Psoas muscle (tissue), 8 donors: ENCODE measurements at places on chromosomes 12 and 14. TPM values are rescaled to one million over a fixed set of nuclear protein-coding genes. Genes with fewer than 3 reads are reported as not detected.

Gene ALDH1L2
- 0.14 TPM for polyA plus RNA-seq

Gene MYF6
- polyA plus RNA-seq = 1,359 TPM

Gene RNASE2
- polyA plus RNA-seq = 1.1 TPM

Gene ATG101
- polyA plus RNA-seq = 39.5 TPM

Gene TIGAR
- polyA plus RNA-seq = 6.3 TPM

Gene ATF7
- 15.7 TPM for polyA plus RNA-seq

Gene NTF3
- polyA plus RNA-seq = 0.16 TPM

Gene BEGAIN
- polyA plus RNA-seq = not detected

Gene TTC6
- not detected for polyA plus RNA-seq

GRCh38 chr12:11876307-11876706 lies 194.4 kb upstream of the BCL2L14 start:
- DNase-seq = no peak

DNA sequence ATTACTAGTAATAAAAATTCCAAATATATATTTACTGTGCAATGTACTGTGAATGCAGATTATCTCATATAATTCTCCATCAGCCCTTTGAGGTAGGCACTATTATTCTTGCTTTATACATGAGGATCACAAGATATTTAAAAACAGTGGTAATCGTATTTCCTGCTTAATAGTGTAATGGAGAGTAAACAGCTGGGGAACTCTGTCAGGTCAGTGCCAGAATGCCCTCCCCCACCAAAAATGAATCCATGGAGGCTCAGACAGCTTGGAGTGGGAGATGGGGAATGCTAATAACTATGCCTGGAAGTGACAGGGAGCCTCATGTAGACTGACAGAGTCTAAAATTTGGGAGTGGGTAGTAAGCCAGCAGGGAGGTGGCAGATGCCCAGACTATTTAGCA lies 153.6 kb downstream of the PAH start:
- no peak for DNase-seq

GRCh38 chr12:75874441-75874840 lies 157.1 kb downstream of the PHLDA1 start:
- DNase-seq = no peak

- DNase-seq = no peak
Measured at GRCh38 chr12:55142669-55143565, 16.7 kb downstream of the OR9K2 start.

DNA sequence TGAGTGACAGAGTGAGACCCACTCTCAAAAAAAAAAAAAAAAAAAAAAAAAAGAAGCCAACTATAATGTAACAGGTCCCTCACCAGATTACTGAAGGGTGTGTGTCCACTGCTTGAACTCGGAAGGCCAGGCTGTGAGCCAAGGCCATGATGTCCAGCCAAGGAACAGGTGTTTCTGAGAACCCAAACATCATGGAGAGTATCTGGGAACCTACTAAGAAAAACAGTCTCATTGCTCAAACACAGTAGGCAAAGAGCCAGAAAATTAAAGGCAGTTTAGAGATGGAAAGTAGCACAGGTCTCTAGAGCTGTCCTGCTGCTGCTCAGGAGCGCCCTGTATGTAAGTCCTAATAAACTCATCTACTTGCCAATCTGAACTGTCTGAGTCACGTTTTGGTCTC lies 12.5 kb upstream of the MAP4K5 start:
- DNase-seq = peak; percentile 88

GRCh38 chr14:35403603-35404448 lies 723 bp downstream of the NFKBIA start:
- DNase-seq = peak; percentile 99

- DNase-seq = no peak
Measured at GRCh38 chr12:55057481-55057880, 37.7 kb downstream of the NEUROD4 start.

- no peak for DNase-seq
Measured at GRCh38 chr12:21113266-21113665, 17.7 kb upstream of the SLCO1B1 start.

- no peak for DNase-seq
Measured at GRCh38 chr12:71949646-71950045, 11.0 kb downstream of the TPH2 start.

- DNase-seq = no peak
Measured at GRCh38 chr14:104697892-104698583, 8.6 kb downstream of the INF2 start.

DNA sequence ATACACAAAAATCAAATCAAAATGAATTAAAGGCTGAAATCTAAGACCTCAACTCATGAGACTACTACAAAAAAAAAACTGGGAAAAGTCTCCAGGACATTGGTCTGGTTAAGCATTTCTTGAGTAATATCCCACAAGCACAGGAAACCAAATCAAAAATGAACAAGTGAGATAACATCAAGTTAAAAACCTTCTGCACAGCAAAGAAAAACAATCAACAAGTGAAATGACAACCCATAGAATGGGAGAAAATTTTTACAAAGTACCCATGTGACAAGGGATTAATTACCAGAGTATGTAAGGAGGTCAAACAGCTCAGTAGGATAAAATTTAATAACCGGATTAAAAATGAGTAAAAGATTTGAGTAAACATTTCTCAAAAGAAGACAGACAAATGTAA lies 338.7 kb downstream of the SLC16A7 start:
- DNase-seq = no peak

- no peak for DNase-seq
Measured at GRCh38 chr12:124623344-124624035, 56.1 kb upstream of the NCOR2 start.

- no peak for DNase-seq
Measured at GRCh38 chr14:94562941-94563883, 2.0 kb downstream of the SERPINA4 start.
